ENCODE measurements at places on chromosomes 16 and 17. TPM values are rescaled to one million over a fixed set of nuclear protein-coding genes. Genes with fewer than 3 reads are reported as not detected.

Gene NAGS
- total RNA-seq, result 1.4 TPM

Gene CX3CL1
- total RNA-seq, result 0.57 TPM

Gene NPIPB6
- total RNA-seq, result 1.5 TPM

Gene TTLL6
- under 0.01 TPM for total RNA-seq

Gene CDH13
- total RNA-seq, result 126 TPM

Gene DLX4
- not detected for total RNA-seq

Gene RAD51C
- 13.8 TPM for total RNA-seq

Gene KRT24
- not detected for total RNA-seq

Gene KRTAP4-1
- total RNA-seq, result not detected

Gene HAS3
- total RNA-seq, result under 0.01 TPM

Gene DPEP2
- not detected for total RNA-seq

Gene TBC1D3C
- not detected for total RNA-seq

Gene CXCL16
- total RNA-seq, result 0.57 TPM

Gene HSPB9
- not detected for total RNA-seq
